Uterus (tissue), 4 donors: ENCODE measurements at places on chromosomes 7 and 10.

GRCh38 chr7:151060416-151061212 is 1.2 kb downstream of the SLC4A2 start:
- peak overlapping the region; percentile 99 for H3K27ac ChIP-seq
- peak overlapping the region; percentile 82 for H3K4me3 ChIP-seq
- no peaks in the 10 kb centered on the region for H3K27me3 ChIP-seq
- H3K36me3 ChIP-seq, result no peaks in the 10 kb centered on the region

DNA sequence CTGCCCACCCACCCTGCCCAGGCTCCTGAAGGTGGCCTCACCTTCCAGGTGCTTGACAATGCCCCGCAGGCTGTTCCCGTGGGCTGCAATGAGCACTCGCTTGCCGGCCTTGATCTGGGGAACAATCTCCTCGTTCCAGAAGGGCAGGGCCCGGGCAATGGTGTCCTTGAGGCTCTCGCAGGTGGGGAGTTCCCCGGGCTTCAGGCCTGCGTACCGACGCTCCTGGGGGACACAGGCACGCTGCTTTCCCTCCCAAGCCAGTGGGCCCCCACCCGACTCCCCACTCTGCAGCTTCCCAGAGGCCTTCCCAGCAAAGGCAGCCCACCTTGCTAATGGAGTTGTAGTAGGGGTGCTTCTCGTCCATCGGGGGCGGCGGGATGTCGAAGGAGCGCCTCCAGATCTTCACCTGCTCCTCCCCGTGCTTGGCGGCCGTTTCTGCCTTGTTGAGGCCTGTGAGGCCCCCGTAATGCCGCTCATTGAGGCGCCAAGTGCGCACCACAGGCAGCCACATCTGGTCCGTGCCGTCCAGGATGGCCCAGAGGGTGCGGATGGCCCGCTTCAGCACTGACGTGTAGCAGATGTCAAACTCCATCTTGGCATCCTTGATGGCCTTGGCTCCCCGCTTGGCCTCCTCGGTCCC is 456 bp downstream of the PGAM2 start:
- peaks cover 9% of the 10 kb centered on the region for H3K4me1 ChIP-seq
- H3K4me3 ChIP-seq, result no peak overlapping the region
- no peak overlapping the region for H3K27ac ChIP-seq

DNA sequence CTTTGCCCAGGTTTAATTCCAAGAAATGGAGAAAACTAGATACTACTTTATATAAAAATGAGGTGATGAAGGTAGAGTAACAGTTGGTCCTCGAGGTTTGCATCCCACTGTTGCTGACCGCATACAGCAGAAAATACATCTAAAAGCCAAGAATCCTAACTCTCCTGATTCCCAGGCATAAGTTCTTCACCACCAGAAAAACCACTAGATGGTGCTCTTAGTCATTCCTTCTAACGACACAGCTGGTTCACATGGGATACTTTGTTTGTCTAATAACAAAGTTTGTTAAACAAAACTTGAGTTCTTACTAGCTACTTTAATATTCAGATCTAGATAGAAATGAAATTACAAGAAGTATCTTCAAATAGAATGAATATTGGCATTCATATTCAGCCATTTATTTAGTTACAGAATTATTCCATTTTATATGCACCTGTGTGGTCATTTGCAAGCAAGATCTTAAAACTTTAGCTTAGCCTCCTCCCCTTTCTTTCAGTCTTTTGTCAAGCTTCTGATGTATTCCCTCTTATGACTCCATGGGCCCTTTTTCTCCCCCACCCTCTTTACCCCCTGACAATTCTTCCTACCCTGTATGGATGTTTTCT is 54.1 kb upstream of the CYP26C1 start:
- DNase-seq, result no peak
- no peaks in the 10 kb centered on the region for H3K36me3 ChIP-seq
- no peaks in the 10 kb centered on the region for H3K4me1 ChIP-seq
- H3K27ac ChIP-seq, result no peak overlapping the region
- no peak overlapping the region for H3K4me3 ChIP-seq

GRCh38 chr10:97072851-97073665 is 112.7 kb downstream of the SLIT1 start:
- H3K36me3 ChIP-seq, result no peaks in the 10 kb centered on the region
- H3K4me3 ChIP-seq, result no peak overlapping the region
- no peaks in the 10 kb centered on the region for H3K27me3 ChIP-seq
- no peaks in the 10 kb centered on the region for H3K4me1 ChIP-seq

DNA sequence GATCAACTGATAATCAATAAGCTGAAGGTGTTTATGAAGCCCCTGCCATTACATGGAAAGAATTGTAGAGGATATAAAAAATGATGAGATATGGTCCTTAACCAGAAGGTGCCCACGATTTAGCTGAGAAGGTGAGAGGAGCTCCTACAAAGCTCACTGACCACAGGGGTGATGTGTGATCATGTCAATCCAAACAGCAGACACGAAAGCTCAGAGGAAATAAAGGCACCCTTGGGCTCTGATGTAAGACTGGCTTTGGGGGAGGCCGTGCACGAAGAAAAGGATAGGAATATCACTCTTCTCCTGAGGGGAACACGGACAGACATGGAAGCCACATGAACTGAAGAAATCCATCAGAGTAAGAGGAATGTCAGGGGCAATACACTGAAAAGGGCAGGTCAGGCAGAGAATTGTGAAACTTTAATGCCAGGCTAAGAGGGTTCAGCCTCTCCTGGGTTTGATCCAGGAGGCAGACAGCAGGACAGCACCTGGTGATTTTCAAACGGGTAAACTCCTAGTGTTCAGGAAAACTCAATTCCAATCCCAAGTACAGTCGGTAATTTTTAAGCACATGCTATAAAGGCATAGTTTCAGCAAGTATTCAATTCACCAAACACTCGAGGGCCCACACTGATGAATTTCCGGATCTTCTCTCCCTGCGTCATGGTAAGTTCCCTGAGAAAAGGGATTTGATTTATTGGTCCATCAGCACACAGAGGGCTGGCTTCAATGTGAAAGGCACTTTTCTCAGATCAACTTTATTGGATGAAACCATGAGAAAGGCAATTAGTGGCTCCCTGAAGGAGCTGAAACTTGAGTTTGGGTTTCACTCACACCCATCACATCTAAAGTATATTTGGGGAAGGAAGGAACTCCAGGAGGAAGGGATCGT is 163.8 kb downstream of the PRPF18 start:
- H3K4me1 ChIP-seq, result no peaks in the 10 kb centered on the region
- no peaks in the 10 kb centered on the region for H3K27me3 ChIP-seq
- H3K27ac ChIP-seq, result no peak overlapping the region
- no peak for DNase-seq
- H3K4me3 ChIP-seq, result no peak overlapping the region

DNA sequence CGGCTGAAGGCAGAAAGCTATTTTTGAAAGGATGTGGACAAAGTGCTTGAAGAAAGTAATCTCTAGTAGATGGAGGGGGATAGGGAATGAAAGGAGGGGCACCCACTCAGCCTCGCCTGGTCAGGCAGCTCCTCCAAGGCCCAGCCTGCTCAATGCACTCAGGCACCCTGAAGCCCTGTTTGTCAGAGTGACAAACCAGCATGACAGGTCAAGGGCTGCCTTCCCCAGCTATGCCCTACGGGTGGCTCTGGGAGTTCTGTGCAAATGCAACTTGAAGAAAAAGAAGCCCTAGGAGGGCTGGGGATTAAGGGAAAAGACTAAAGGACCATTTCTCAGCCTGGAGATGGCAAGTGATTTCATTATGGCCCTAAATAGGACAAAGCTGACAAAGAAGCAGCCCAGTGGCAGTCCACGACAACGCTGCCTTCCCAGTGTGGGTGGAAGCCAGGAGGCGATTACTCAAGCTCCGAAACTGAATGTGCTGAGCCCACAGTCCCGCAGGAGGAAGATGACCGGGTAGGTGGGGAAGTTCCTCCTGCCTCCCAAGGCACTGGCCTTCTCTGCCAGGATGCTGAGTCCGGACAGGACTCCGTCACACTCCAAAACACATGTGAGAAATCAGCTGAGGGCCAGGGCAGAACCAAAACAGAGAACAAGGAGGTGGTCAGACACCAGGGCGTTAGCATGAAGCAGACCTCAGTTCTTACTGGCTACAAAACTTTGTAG is 16.3 kb downstream of the LIPA start:
- peak; percentile 29 for DNase-seq
- H3K4me1 ChIP-seq, result no peaks in the 10 kb centered on the region
- H3K4me3 ChIP-seq, result no peak overlapping the region
- H3K27ac ChIP-seq, result no peak overlapping the region
